ENCODE measurements at places on chromosomes 7 and 10. TPM values are rescaled to one million over a fixed set of nuclear protein-coding genes. Genes with fewer than 3 reads are reported as not detected.

The STOX1 gene
- total RNA-seq: 1.9 TPM

The CLRN3 gene
- not detected for total RNA-seq

The NUTM2B gene
- 0.37 TPM for total RNA-seq

The NAT16 gene
- total RNA-seq: not detected

The VSTM4 gene
- total RNA-seq: 6.4 TPM

Measured in chondrocyte (in vitro differentiated cells).